ENCODE measurements at places on chromosomes 2 and 18.

DNA sequence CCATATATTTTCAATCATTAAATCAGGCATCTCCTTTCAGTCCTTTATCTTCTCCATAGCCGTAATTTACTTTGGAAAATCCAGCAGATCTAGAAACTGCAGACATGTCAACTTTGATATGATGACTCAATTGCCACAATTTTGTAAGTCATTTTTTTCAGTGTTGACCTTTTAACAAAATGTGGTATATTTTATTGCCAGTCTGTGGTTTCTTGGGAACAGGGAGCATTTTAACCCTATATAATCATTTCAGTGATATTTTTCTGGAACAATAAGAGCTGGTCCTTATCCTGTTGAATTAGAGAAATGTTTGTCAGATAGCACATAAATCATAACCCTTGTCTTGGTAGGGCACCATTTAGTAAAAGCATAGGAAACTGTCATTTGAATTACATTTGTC is 90.9 kb upstream of the UBXN4 start:
- DNase-seq = no peak

DNA sequence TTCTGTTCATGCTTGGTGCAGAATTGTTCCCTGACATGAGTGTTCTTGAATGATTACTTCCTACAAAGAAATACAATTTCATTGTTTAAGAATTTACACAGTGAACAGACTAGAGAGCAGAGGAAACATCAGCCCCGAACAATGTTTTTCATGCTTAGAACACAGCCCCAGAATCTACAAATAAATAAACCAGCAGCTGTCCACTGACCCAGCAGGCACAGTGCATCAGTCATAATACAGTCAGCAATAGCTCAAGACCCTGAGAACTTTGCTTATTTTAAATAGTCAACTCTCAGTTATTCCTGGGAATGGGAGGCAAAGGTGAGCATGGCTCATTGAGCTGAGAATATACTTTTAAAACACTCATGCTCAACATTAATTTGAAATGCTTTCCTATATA is 38.4 kb downstream of the XIRP2 start:
- DNase-seq = no peak

DNA sequence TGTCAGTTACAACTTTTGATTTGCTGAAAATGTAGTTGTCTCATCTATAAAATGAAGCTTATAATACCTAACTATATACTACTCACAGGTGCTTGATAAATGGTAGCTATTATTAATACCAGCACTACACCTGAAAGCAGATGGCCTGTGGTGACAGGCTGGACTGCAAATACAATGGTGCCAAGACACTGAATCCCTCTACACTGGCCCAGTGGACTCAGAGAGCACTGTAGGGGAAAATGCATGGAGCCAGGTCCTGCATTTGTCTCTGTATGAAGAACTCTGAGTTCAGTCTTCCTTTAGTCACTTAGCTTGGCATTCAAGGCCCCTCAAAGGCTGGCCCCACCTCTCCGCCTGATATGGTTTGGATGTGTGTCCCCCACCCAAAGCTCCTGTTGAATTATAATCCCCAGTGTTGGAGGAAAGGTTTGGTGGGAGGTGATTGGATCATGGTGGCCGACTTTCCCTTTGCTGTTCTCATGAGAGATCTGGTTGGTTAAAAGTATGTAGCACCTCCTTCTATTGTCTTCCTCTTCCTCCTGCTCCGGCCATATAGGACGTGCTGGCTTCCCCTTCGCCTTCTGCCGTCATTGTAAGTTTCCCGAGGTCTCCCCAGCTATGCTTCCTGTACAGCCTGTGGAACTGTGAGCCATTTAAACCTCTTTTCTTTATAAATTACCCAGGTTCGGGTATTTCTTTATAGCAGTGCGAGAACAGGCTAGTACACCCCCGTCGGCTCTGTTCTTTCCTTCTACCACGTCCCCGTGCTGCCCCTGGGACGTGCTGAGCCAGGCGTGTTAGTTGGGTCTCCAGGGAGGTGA is 11.1 kb upstream of the NTSR2 start:
- no peak for DNase-seq

GRCh38 chr2:122851972-122852531 is 1096.6 kb downstream of the TSN start:
- DNase-seq = no peak

DNA sequence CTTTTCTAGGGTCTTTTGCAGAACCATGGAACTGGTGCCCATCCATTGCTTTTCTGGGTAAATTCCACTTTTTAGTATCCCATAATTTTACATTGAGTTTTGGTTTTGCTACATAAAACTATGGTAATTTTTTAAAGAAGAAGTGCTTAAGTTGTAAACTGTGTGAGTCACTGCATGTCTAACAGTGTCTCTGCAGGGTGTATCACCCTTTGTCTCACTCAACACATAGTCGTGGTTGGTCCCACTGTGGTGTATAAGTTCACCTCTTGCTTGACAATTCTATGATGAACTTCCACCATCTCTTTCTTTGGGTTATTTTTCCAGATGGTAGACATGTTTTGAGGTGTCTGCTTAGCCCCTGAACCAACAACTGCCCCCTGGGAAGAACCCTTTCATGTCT is 10.5 kb downstream of the SCTR start:
- DNase-seq = no peak

DNA sequence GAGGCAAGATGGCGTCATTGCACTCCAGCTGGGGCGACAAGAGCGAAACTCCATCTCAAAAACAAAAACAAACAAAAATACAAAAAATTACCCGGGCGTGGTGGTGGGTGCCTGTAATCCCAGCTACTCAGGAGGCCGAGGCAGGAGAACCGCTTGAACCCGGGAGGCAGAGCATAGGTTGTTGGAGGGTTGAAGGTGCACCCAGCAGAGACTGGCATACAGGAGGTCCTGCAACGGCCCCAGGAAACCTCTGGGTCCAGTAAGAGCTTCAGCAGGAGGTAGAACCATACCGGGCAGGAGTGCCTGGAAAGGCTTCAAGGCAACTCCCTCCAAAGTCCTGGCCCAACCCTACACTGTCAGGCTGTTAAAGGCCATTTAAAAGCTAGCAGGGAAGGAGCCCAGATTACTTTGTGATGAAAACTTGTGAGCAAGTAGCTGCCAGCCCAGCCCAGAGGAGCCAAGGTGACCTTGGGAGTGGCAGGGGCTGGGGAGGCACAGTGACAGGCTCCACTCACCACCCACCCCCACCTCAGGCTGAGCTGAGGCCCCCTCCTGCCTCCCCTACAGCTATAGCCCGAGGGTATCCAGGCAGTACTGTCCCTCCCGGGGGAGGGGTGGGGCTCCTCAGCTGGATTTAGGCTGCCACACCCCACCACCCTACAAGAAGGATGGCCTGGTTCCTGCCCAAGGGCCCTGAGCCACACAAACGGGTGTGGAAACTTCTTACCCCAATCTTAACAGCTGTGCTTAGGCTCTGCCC is 28.1 kb downstream of the TFCP2L1 start:
- DNase-seq = no peak

GRCh38 chr2:34547340-34547739 is 948.2 kb upstream of the FAM98A start:
- DNase-seq = no peak

GRCh38 chr2:229713371-229714079 is 830 bp downstream of the DNER start:
- no peak for DNase-seq
